ENCODE measurements at places on chromosomes 6 and 20.

DNA sequence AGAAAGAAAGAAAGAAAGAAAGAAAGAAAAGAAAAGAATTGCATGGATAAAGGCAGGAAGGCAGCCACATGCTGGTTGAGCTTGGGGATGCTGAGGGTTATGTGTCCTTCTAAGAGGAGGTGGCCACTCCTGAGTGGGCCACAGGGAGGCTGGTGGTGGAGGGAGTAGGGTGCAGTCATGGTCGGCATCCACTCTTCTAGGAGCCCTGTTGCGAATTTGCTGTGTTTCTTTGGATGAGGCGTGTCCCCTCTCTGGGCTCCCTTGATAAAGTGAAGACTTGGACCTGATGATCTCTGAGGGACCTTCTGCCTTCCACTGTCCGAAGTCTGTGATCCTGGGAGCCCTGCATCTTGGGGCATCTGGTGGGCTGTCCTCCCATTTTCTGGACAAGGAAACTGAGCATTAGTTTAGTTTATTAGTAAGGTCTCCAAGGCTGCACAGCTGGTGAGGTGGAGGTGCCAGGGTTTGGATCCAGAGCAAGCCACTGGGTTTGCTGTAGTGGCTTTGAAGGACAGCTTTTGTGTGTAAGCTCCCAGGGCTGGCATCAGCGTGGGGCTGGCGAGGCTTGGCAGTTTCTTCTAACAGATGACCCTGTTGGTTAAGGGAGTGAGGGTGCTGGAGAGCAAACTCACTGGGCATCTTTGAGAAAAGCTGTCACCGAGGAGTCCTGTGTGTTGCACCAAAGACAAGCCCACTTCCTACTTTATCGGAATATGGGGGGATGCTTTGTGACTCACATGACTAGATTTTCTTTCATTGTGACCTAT is 4.3 kb downstream of the DLGAP4 start:
- no peak for DNase-seq

DNA sequence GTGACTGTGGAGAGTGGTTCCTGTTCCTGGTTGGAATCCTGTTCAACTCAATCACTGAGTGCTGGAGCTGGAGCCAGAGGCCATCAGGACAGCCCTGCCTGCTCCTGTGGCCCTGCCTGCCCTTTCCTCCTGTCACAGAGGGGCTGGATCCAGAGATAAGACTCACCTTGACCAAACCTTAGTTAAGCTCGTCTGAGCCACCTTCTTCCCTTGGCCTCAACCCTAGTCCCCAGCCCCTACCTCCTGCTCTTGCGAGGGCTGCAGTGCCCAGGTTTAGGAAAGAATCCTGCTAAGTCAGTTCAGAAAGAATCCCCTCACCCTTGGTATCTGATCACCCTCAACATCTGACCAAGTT is 47.0 kb upstream of the CST5 start:
- DNase-seq: no peak

DNA sequence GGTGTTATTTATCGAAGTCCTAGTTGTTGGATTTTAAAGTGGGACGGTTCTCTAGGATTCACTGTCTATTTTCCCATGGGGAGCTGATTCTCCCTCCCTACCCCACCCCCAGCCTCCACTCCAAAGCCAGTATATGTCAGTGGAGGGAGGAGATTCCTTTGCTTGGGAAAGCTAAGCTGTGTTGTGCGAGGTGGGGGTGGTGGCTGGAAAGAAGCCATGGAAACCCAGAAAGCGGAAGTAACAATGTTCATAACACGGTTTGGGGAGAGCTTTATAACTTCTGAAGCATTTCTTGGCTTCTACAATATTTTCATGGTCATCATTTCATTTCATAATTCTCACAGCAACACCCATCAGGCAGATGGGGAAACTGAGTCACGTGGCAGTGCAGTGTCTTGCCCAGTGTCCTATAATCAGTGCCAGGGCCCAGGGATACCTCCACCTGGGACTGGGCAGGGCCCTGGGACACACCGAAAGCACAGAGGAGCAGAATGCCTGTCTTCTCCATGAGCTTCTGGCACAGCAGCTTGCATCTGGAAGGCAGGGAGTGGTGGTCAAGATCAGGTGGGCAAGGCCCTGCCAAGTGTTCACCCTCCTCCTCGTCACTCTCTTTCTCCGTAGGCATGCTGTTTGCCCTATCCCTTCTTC is 4.5 kb downstream of the SUN5 start:
- no peak for DNase-seq

DNA sequence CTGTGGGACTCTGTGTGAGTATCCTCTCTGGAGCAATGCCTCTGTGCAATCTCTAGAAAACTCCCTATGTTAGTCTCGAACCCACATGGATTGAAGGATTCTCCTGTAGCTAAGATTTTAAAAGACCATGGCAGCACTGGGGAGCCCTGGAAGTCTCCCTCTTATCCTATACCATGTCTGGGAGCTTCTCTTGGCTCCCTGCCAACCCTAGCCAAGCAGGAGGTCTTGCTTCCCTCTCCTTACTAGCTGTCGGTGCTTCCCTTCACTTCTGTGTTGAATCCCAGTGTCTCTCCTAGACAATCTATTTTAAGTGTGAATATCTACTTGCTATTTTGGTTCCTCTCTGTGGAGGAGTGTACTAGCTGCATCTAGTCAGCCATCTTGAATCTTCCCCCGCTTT is 118.8 kb upstream of the NRN1 start:
- no peak for DNase-seq

GRCh38 chr6:135665935-135666334 is 168.4 kb upstream of the AHI1 start:
- DNase-seq: no peak

DNA sequence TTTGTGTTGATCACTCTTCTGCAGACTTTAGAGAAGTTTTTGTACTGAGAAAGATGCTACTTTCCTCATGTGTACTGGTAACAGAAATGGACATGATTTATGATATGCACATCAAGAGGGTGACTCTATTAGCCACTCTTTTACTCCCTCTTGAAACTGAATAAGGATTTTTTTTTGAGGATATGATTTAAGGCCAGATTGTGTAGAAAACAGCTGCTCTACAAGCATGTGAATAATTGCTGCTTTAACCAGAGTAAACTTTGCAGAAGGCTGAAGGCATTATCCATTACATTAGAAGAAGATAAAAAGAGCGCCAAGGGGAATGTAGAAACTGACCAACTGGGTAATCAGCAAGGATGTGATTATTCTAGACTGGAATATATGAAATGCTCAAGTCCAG is 276.2 kb upstream of the MAP3K7 start:
- no peak for DNase-seq

GRCh38 chr6:158611039-158611438 is 33.5 kb downstream of the DYNLT1 start:
- no peak for DNase-seq

GRCh38 chr6:80094017-80094416 is 12.5 kb upstream of the BCKDHB start:
- no peak for DNase-seq

GRCh38 chr6:39496915-39497314 is 174.4 kb upstream of the KCNK16 start:
- no peak for DNase-seq

DNA sequence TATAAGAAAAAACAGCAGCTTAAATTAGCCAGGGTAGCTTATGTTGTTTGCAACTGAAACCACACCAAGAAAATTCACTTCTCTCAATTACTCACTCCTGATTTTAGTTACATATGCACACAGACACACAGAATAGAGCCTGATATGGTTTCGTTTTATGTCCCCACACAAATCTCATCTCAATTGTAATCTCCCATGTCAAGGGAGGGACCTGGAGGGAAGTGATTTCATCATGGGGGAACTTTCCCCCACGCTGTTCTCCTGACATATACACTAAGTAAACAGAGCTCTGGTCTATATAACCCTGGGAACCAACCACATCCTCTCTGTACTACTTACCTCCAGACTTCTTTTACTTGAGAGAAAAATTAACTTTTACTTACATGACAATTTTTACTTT is 9.8 kb downstream of the OR12D1 start:
- DNase-seq: no peak

- DNase-seq: no peak
These were observed 1.4 kb upstream of the ZNF217 start for GRCh38 chr20:53595018-53595378.

DNA sequence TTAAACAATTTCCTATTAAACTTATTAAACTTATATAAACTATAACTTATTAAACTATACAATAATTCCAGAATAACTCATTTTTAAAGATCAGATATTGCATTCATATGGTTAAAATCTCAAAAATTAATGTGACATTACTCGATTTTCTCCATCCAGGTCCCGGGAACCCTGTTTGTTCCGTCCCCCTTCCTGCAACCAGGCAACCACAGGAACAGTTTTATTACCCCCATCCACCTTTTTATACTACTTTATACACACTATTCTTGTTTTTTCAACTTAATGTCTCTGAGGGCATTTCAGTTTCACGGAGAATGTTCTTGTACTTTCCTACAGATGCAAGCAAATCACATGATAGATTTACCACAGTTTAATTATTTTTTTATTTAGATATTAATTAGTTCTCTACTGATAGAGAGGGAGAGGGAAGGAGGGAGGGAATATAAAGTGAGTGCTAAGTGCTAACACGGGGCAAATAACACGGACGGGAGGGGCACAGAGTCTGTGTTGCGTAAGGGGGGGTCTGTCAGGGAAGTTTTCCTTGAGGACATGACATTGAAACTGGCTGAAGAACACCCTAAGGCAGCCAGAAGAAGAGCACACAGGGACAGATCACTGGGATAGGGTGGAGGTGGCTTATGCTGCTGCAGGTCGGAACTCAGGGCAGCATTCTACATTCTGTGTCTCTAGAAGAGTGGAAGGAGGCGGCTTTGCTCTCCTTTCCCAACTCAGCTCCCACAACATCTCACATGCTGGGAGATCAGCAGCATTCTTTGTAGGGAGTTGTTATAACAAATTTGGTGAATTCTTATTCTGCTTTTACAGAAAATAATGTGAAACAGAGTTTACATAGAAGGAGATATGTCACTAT is 225.2 kb downstream of the FOXC1 start:
- DNase-seq: no peak

All from pancreas (tissue), 10 donors.